Spleen (tissue), 13 donors: ENCODE measurements at places on chromosomes 12 and 14. TPM values are rescaled to one million over a fixed set of nuclear protein-coding genes. Genes with fewer than 3 reads are reported as not detected.

DNA sequence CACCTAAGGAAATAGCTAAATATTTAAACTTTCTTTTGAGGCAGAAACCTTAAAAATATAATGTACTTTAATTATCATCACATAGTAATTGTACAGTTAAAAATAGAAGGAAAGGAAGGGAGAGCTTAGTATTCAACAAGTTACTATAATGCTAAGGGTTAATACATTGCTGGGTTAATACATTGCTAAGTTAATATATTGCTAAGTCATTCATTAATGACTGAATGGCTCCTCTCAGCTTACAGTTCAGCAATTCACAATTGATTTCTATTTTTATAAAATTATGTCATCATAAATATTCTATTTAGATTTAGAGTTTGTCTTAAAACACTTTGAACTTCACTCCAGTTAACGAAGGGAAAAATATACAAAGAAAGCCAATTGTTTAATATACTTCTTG is 207.9 kb downstream of the BMP4 start:
- H3K27ac ChIP-seq = no peak overlapping the region
- H3K36me3 ChIP-seq = no peaks in the 10 kb centered on the region
- no peaks in the 10 kb centered on the region for H3K4me1 ChIP-seq
- no peak overlapping the region for H3K4me3 ChIP-seq
- DNase-seq = no peak
- no peaks in the 10 kb centered on the region for H3K27me3 ChIP-seq

KCNC2 gene
- polyA plus RNA-seq = not detected

DNA sequence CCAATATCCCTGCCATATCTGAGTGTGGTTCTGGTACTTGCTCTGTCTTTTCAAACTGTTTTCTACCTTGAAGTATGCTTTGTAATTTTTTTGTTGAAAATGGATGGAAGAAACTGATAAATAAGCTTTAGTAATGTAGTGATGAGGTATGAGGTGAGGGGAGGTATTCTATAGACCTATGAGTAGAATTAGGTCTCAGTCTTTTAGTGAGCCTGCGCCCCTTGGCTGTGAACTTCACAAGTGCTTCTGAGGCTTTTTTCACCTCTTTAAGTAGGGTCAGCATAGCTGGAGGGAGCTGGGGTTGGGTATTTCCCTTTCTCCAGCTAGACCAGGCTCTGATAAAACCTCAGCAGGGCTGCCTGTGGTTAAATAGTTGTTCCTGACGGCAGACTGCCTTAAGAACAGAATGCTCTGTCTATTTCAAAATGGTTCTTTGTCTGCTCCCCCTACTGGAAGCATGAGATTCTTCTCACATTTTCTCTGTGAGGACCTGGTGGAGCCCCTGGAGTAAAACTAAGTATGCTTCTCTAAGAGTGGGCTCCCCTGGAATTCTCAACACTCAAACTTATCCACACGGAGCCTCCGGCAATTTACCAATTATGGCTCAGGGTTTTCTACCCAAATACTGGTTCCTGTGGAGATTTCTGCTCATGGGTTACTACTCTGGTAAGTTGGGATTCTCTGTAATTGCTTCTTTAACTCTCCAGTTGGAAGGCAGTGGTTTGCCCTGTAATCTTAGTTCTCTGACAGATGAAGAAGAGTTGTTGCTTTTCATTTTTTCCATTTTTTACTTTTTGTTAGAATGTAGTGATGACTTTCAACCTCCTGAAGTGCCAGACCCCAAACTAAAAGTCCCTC is 13.1 kb downstream of the KRT5 start:
- no peak for DNase-seq
- no peak overlapping the region for H3K27ac ChIP-seq
- H3K4me3 ChIP-seq = no peak overlapping the region
- H3K36me3 ChIP-seq = no peaks in the 10 kb centered on the region

DNA sequence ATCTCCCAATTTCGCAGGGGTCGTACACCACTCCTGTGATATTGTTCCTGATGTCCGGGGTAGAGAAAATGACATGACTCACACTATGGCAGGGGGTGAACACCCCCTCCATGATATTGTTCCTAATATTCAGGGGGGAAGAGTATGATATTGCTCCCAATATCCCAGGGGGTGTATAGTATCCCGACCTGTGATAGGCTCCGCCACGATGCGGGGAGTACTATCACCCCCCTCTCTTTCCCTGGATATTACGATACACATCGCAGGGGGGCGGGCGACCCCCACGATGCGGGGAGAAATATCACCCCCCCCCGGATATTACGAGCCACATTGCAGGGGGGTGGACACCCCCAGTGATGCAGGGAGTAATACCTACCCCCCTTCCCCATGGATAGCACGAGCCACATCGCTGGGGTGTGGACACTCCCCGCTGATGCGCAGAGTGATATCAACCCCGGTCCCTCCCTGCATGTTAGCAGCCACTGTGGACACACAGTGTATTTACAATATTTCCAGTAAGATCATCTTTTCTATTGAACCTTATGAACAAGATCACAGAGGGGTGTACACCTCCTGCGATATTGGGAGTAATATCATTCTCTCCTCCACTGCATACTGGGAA is 17.7 kb downstream of the SMIM41 start:
- DNase-seq = peak; percentile 39
- H3K27me3 ChIP-seq = no peaks in the 10 kb centered on the region
- H3K36me3 ChIP-seq = no peaks in the 10 kb centered on the region
- H3K4me1 ChIP-seq = no peaks in the 10 kb centered on the region
- H3K4me3 ChIP-seq = no peak overlapping the region

DNA sequence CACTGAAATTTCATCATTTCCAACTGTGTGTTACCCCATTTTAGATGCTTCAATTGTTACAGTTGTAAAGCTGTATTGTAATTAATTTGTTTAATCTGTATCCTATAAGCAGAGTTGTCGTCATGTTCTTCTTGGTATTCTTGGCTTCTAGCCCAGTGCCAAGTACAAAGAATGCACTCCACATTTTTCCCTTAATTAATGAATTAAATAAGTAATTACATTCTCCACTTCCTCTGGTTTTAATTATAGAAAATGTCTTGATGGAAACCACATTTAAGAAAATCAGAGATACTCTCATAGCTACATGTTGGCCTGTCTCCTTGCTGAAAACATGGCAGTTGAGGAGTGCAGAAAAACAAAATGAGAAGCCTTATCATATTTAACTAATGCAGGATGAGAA is 746 bp downstream of the DNAI7 start:
- peaks cover 45% of the 10 kb centered on the region for H3K4me1 ChIP-seq
- no peaks in the 10 kb centered on the region for H3K27me3 ChIP-seq
- H3K4me3 ChIP-seq = peak overlapping the region; percentile 77
- DNase-seq = no peak
- H3K27ac ChIP-seq = peak overlapping the region; percentile 92

GRCh38 chr12:86172913-86173443 is 83.2 kb downstream of the MGAT4C start:
- DNase-seq = no peak
- H3K4me1 ChIP-seq = no peaks in the 10 kb centered on the region
- no peak overlapping the region for H3K27ac ChIP-seq
- no peak overlapping the region for H3K4me3 ChIP-seq
- H3K27me3 ChIP-seq = no peaks in the 10 kb centered on the region

GRCh38 chr14:21041676-21042433 is at the start of gene RNASE7:
Gene RNASE7 (plus strand): TSS chr14:21042362. CDS start chr14:21042993, 631 bp downstream.
- no peak within 1 kb of the TSS for H3K4me3 ChIP-seq
- H3K36me3 ChIP-seq = no peaks in the 10 kb centered on the region
- no peaks in the 10 kb centered on the region for H3K27me3 ChIP-seq
- H3K27ac ChIP-seq = peak within 1 kb of the TSS; percentile 52

FGFR1OP2 gene
- polyA plus RNA-seq = 41.8 TPM
